ENCODE measurements at places on chromosomes 3 and 15.

- DNase-seq = no peak
Observed at GRCh38 chr15:84881520-84881830, 3.0 kb upstream of the SLC28A1 start.

- DNase-seq = no peak
Observed at GRCh38 chr3:38119821-38120692, 16.9 kb downstream of the ACAA1 start.

- no peak for DNase-seq
Observed at GRCh38 chr3:76300746-76301145, 515.4 kb upstream of the ZNF717 start.

GRCh38 chr3:130276203-130276803 is 69.2 kb upstream of the COL6A5 start:
- DNase-seq = peak; percentile 80

GRCh38 chr3:178137206-178137605 is 399.0 kb upstream of the KCNMB2 start:
- no peak for DNase-seq

DNA sequence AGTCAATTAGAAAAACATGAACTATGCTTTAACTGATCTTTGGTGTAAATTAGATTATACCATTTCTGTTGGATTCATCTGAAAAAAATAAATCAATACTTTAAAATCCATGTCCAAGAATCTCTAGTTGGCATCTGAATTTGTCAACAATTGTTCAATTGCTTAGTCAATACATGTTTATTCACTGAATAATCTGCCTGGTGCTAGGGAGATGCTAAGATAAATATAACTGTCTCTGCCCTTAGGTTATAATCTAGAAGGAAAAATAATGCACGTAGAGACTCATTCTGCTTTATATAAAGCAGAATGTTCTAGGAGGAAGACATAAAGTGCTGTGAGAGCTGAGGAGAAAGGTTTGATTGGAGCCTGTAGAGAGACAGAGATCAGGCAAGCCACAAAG is 537.2 kb upstream of the IL12A start:
- no peak for DNase-seq

- no peak for DNase-seq
Observed at GRCh38 chr15:82081914-82082762, 36.3 kb upstream of the MEX3B start.

DNA sequence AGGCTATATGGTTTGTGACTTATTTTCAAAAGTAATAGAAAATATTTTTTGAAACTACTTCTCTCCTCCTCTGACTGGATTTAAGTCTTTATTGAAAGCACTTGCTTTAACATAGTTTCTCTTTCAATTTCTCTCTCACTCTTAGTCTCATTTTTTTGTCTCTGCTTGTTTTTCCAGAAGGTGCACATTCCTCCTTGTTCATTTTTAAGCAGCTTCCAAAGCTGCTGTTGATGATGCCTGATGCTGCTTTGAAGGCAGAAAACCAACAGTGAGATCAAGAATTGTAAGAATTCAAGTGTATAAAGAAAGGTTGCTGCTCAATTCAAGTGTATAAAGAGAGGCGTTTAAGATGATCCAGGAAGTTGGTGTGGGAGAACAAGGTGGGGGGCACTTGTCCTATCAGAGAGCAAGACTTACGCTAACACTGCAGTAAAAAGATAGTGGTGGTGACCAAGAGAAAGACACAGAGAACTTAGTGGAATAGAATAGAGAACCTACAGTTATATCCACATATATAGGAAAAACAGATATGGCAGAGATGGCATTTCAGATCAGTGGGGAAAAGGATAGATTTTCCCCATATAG is 12.1 kb downstream of the NR2C2 start:
- no peak for DNase-seq

DNA sequence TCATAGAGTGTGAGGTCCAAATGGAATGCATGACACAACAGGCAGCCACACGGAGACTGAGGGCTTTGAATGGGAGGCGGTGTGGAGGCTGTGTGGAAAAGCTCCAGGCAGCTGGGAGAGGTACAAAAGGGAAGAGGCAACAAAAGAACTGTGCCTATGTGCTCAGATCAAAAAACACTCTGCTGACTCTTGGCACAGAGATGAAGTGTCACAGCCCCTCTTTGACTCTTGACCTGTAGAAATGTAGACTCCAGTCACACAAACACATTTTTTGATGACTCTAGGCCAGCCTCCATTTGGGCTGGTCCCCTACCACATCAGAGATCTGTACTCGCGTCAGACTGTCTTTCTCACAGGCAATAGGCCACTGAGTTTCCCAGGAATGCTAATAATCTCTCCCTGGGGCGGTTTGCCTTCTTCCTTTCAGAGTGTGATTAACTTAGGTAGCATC is 456.0 kb downstream of the TUSC7 start:
- DNase-seq = no peak

DNA sequence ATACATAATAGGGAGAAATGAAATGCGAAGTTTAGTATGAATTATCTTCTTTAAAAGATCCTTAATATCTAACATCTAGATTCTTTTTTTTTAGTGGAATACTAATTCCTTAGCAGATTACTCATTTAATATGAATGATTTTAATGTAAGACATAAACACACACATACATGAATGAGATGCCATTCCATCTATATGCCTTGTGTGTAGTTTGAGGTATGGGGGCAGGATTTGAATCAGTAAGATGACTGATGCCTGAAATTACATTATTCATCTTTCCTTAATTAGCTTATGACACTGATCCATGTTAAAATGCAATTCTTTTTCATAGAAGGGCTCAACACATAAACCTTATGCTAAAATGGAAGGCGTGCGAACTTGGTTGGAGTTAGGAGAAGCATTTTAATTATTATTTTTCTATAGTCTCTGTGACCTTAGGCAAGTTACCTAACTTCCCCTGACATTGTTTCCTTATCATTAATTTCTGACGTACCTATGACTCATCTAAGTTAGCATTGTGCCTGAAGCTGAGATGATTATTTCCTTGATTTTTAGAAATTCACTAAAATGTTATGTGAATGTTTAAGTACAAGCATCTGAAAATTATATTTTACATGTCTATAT is 10.8 kb upstream of the BNIP2 start:
- DNase-seq = no peak

DNA sequence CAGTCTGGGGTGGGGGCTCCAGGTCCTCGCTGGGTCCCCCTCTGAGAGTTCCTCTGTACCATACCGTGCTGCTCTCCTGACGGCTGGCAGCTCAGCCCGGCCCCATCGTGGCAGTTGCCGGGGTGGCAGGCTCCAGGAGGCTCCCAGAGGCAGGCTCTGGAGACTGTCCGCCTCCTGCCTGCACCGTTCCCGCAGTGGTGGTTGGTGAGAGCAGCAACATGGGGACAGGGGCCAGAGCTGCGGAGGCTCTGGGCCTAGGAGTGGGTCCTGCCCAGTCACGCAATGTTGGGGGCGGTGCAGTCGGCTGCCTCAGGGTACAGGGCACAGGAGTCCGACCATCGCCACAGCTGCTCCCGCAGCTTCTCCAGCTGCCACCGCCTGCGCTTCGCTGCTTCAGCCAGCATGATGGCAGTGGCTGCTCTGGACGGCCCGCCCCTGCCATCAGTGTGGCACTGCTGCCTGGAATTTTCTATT is 492.7 kb downstream of the AGBL1 start:
- DNase-seq = no peak
